Activated naive CD4-positive, alpha-beta T cell treated with Interleukin-2 at 50 U/mL for 16 hours (primary cell): ENCODE measurements at places on chromosomes 2 and 18.

DNA sequence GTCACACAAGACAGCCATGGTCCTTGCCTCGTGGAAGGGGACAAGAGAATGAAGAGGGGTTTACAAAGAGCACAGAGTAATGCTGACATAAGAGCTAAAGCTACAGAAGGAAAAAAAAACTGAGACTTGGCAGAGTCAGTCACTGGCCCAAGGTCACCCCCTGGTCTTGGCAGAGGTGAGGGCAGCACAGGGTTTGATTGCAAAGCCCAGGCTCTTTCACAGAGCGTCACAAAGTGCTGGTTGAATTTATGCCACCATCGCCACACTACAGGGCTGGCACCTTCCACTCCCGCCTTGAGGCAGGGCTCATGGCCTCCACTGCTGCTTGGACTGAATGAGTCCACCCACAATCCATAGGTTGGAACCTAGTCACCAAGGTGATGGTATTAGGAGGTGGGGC lies 190.2 kb downstream of the INHBB start:
- DNase-seq, result no peak

DNA sequence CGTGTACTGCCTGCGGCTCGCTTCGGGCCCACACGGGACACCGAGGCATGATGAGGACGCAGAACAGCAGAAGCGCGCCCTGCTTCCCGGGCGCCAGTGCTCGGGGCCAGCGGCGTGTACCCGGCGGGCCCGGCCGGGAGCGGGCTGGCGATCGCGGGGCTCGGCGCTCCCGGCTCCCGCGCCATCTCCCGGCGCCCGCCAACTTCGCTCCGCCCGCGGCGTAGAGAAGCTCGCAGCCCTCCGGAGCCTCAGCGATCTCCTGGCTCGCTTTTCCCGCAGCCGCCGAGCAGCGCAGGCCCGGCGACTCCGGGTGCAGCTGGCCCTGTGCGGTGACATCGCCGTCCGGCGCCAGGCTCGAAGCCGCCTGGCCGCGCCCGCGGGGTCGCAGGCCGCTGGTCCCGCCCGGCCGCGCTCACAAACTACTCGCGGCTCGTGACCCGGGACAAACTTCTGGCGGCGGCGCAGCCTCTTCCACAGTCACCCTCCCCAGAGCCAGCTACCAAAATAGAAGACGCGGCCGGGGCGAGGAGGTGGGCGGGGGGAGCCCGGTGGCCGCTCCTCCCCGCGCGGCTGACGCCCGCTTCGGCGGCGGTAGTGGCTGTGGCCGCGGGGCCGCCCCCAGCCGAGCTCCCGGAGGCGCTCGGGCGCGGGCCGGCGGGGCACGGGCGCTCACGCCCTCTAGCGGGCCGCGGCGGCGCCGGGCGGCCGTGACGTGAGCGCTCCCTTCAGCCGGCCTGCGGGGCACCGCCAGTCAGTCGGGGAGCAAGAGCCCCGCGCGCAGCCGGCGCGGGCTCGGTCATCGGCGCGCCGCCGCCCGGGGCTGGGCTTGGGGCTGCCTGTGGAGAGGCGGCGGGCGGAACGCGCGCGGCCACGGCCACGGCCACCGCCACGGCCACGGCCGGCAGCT lies at the start of gene PTPRM:
Gene PTPRM (plus strand): TSS at position 750 of the 907 bp plus-strand sequence. CDS start 503 bp downstream, outside the sequence.
- peak; percentile 51 for DNase-seq

GRCh38 chr2:196274387-196274809 lies 103.0 kb upstream of the STK17B start:
- no peak for DNase-seq

GRCh38 chr2:230737300-230737699 lies 24.7 kb downstream of the CAB39 start:
- no peak for DNase-seq

- no peak for DNase-seq
Observed at GRCh38 chr2:102197389-102198137, 10.7 kb downstream of the IL1RL2 start.

GRCh38 chr2:164802095-164802707 lies 39.4 kb downstream of the COBLL1 start:
- no peak for DNase-seq

- no peak for DNase-seq
Observed at GRCh38 chr2:161713706-161714105, 89.5 kb downstream of the SLC4A10 start.

GRCh38 chr2:103860016-103860415 lies 993.9 kb upstream of the POU3F3 start:
- no peak for DNase-seq

- DNase-seq, result no peak
Observed at GRCh38 chr2:71685941-71686611, 232.7 kb downstream of the DYSF start.

DNA sequence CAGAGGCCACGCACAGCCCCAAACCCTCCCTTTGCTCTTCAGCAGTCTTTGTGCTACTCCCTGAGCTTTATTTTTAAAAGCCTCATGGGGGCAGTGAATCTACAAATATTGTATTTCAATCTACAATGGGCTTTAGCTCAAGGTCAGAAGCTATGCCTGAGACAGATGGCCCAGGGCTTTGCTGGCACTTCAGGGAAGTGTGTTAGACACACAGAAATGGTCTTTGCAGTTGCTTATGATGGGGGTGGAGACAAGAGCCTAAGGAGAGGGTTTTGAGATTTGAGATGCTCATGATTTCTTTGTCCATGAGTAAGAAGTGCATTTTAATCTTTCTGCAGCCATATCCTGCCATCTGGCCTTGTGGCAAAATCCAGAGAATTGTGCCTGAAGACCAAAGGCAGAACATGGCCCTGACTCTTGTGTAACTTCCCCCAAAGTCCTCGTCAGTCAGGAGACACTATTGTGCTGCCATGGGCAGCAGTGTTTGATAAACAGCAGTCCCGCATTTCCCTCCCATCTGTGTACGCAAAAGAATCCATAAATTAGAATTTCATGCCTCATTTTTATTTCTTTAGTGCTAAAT lies 92.6 kb downstream of the VAPA start:
- no peak for DNase-seq

- DNase-seq, result no peak
Observed at GRCh38 chr2:88813612-88814011, 122.1 kb downstream of the RPIA start.

DNA sequence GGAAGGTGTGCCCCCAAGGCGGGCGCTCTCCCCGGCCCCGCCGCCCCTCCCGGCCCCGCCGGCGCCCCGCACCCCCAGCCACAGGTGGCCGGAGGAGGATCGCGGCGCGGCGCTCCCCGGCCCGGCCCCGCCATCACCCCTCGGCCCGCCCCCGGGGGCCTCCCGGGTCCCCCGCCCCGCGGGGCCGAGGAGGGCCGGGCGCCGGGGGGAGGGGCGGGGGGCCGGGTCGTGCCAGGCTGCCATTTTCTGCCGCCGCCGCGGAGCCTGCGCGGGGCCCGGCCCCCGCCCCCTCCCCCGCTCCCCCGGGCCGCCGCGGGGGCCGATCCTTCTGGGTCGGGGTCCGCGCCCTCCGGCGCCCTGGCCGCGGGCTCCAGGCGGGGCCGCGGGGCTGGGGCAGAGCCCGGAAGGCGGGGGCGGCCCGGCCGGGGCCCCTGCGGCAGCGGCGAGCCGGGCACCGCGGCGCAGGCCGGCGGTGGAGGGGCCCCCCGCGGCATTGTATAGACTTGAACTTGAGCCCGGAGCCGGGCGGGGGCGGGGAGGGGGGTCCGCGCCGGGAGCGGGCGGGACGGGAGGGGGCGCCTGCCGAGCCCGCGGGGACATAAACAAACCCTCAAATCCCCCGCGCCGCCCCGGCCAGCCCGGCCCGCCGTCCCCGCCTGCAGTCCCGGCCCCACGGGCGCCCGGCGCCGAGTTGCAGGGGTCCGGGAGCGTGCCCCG lies 556 bp downstream of the DNMT3A start:
- peak; percentile 42 for DNase-seq

- no peak for DNase-seq
Observed at GRCh38 chr18:3612315-3612714, 162.3 kb downstream of the TGIF1 start.

DNA sequence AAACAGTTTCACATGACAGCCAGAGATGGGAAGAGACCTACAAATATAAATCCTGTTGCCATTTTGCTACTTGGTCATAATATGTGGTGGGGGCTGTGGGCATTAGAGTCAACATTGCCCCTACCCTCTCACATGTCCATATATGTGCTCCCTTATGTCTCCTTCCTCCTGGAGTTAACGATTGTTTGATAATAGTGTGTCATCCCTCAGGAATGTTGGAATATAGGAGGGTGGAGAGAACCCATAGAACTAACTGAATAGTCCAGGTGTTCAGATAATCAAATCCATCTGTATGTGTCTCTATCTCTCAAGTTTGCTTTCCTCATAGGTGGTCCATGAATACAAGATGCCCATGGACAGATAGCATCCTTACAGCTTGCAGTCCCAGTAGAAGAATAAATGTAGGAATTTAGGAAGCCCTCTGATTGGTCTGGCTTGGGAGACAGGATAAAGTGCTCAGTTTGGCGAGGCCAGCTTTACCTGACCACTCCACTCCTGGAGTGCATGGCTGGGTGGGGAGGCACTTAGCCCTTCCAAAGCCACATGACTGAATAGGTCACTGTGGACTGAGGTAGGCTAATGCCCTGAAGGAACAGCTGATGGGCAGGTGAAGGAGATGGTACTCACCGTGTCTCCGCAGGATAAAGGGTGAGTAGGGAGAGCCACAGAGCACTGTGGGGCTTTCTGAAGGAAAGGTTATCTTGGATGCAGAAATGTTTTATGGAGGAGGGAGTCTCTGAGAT lies 166.9 kb downstream of the CDCA7 start:
- no peak for DNase-seq

- DNase-seq, result no peak
Observed at GRCh38 chr2:200130762-200131166, 175.4 kb downstream of the MAIP1 start.

DNA sequence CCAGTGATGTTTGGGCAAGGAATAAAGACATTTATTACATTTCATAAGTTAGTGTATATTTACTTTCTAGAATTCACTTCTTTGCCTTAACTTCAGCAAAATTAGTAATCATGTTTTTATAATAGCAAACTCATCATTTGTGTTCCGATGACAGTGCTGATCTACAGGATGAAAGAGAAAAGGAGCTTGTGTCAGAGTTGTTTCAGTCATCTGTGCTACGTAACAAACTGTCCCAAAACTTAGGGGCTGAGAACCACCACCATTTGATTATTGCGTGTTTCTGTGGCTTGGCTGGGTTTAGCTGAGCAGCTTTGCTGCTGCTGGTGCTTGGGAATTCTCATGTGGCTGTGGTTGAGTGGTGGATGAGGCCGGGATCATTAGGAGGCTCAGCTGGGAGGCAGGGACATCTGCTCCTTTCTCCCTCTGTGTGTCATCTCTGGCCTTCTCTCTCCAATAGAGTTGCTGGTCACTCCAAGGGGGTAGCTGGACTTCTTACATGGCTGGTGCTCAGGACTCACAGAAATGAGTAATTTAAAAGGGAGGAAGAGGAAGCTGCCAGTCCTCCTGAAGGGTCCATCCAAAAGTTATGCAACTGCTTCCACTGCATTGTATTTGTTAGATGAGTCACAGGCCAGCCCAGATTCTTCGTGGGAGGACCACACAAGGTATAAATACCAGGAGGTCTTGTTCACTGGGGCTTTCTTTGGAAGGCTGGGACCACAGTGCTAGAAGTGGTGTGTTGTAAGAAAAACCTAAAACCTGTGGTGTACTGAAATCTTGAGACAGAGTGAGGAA lies 43.4 kb upstream of the HAAO start:
- no peak for DNase-seq

DNA sequence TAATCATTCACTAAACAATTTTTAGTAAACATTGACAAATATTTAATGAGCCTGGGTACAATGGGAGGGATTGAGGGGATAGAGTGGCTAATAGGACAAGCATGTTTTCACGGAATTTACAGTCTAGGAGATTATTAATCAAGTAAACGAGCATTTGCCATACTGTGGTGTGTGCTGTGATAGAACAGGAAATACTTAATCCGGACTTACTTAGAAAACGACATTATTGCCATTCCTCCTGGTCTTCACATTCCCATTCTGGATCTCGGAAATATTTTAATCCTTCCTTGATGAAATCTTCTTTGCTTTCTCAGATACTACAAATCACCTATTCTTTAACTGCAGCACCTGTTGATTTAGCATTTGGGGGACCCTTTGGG lies 905 bp downstream of the TTLL4 start:
- DNase-seq, result no peak

GRCh38 chr2:44793322-44793870 lies 148.1 kb upstream of the SIX3 start:
- DNase-seq, result no peak

DNA sequence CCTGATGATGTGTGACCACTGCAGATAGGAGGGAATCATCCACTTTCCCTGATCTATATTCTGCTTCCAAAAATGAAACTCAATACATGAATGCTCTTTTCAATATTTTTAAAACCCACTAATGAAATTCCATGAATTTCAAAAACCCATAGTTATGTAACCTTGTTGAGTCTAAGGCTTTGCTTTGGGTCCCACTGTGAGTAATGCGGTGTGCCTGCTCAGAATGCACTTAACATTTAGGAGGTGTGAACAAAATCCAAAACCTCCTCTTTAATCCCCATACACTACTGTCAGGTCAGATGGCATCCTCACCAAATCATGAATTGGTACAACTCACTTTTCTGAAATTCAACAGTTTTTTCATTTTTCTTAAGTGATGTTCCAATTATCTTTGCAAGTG lies 50.4 kb downstream of the CCDC93 start:
- DNase-seq, result no peak

DNA sequence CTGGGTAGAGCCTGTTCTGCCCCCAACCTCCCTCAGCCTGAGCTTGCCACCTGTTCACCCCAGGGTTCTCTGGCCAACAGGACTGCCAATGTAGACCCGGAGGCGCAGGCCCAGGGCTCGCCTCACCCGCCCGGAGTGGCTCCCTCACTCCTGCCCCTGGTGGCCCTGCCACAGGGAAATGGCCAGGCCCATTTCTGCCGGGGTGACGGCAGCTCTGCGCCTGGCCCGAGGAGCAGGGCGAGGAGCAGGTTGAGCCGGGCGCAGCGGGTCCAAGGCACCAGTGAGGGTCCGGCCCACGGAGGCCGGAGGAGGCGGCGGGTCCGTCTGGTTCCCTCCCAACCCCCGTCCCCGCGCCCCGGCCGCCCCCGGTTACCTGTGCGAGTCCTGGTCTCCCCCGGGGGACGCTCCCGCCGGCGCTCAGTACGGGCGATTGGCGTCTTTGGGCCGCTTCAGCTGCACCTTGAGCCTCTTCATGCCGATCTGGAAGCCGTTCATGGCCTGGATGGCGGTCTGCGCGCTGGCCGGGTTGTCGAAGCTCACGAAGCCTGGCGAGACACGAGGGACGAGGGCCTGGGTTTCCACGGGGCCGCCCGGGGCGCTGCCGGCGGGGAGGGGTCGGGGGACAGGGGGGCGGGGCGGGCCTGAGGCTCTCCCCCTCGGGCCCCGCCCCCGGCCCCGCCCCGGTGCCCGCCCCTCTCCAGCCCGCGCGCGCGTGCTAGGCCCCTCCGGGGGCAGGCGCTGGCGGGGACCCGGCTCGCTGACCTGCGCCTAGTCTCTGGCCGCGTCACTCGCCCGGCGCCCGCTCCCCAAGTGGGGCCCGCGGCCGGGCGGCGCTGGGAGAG lies 312.0 kb downstream of the CELF4 start:
- no peak for DNase-seq

- no peak for DNase-seq
Observed at GRCh38 chr2:95158891-95159619, 593 bp downstream of the ZNF514 start.
